ENCODE measurements at places on chromosomes 5 and 9. TPM values are rescaled to one million over a fixed set of nuclear protein-coding genes. Genes with fewer than 3 reads are reported as not detected.

Gene SLCO6A1
- total RNA-seq = not detected

Gene ASPN
- 49.8 TPM for total RNA-seq

Gene PCDHGB2
- total RNA-seq = 4.1 TPM

Gene PDZD2
- total RNA-seq = 0.81 TPM

Gene CYSTM1
- 31.0 TPM for total RNA-seq

Gene YIPF5
- total RNA-seq = 146 TPM

Gene LCN2
- total RNA-seq = not detected

Gene DAB2
- 520 TPM for total RNA-seq

Gene STRBP
- 6.0 TPM for total RNA-seq

Gene KLHL3
- total RNA-seq = 0.73 TPM

Gene SOHLH1
- not detected for total RNA-seq

Gene FBN2
- 937 TPM for total RNA-seq

Gene IRX1
- total RNA-seq = 26.1 TPM

Gene CCDC192
- total RNA-seq = not detected

Gene MAML1
- 12.9 TPM for total RNA-seq

Gene FOXD4
- 0.16 TPM for total RNA-seq

Gene ASS1
- total RNA-seq = 1,005 TPM

Gene FIBCD1
- 5.6 TPM for total RNA-seq

Gene EIF4E1B
- not detected for total RNA-seq

Gene C5
- total RNA-seq = 2.4 TPM

Gene CBY3
- total RNA-seq = not detected

Gene SLC6A7
- total RNA-seq = 0.16 TPM

Gene GABRA1
- not detected for total RNA-seq

Gene CDC20B
- total RNA-seq = under 0.01 TPM

Gene CCNB1
- total RNA-seq = 23.4 TPM

Gene CER1
- not detected for total RNA-seq

Gene LMX1B
- under 0.01 TPM for total RNA-seq

Gene PCSK1
- 0.36 TPM for total RNA-seq

Gene CNTNAP3
- under 0.01 TPM for total RNA-seq

Gene FOXD4L3
- total RNA-seq = not detected

Gene FOXD4L4
- total RNA-seq = under 0.01 TPM

Gene CTXN3
- not detected for total RNA-seq

Gene ZNF608
- 31.0 TPM for total RNA-seq

Gene NXNL2
- total RNA-seq = 2.1 TPM

Gene FBXO4
- 14.0 TPM for total RNA-seq

Gene GPR150
- under 0.01 TPM for total RNA-seq

Gene SLC36A3
- not detected for total RNA-seq

Gene F2RL2
- 15.9 TPM for total RNA-seq

Gene ABCA2
- total RNA-seq = 11.9 TPM

Gene LVRN
- total RNA-seq = 1.5 TPM

Gene IPO11
- 18.3 TPM for total RNA-seq

Gene TAS2R1
- total RNA-seq = not detected

Gene GABRP
- not detected for total RNA-seq

Gene GPX8
- 131 TPM for total RNA-seq

Gene ZNF454
- 0.85 TPM for total RNA-seq
